AG04450 (cell line): ENCODE measurements at places on chromosomes 4 and X.
A peak's percentile ranks its signal among the peaks of the same experiment; 100 is the strongest.

- no peak for DNase-seq
Observed at GRCh38 chr4:106114270-106114669, 201.7 kb downstream of the TBCK start.

DNA sequence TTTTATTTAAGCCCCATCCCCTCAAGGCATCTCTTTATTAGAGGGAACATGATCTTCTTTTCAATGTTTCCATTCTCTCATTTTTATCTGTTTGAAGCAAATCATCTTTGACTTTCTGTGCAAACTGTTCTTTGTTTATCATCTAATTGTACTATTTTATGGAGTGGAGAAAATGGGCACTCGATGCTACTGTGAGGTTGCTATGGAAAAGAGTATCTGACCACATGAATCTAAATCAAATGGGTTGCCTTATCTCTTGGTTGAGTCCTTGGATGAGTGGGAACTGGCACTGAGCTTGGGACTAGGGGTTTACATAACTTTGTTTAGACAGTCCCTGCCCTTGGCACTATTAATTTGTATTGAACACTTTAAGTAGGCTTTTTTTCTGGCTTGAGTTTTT, 9.1 kb downstream of the OCRL start:
- DNase-seq, result no peak

GRCh38 chr4:145782756-145783155, 102.8 kb downstream of the C4orf51 start:
- no peak for DNase-seq

DNA sequence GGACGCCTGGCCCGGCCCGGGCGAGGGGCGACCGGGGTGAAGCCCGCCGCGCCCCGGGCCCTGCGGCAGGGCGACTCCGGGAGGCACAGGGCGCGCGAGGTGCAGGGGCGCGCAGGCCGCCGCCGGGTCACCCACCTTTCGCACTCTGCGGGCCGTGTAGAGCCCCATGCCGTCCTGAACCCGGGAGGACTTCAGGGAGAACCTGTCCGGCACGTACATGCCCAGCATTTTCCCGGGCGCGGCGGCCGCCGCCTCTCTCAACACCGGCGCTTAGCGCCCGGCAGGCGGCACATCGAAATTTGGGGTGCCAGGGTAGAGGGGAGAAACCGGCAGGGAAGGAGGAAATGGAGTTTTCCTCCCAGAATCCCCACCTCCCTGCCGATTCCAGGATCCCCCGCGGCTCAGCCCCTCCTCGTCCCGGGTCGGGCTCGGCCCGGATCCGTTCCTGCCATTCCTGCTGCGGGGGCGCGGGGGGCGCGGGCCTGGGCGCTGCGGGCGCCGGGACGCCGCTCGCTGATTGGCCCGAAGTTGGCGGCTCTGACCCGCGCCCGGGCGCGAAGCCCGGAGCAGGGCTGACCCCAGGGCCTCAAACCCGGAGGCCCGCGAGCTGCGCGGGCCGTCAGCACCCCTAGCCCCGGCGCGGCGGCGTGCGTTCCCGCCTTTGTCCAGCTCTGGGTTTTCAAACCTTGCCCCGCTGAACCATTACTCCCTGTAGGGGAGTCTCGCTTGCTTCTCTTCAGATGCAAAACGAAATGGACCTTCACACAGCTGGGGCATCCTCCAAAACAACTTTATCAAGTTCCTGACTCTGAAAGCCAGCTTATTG, at the start of gene PRDM5:
TSS of gene PRDM5 (minus strand) at position 346 of the 826 bp plus-strand sequence. CDS start at position 228, 118 bp downstream.
- no peak for DNase-seq

DNA sequence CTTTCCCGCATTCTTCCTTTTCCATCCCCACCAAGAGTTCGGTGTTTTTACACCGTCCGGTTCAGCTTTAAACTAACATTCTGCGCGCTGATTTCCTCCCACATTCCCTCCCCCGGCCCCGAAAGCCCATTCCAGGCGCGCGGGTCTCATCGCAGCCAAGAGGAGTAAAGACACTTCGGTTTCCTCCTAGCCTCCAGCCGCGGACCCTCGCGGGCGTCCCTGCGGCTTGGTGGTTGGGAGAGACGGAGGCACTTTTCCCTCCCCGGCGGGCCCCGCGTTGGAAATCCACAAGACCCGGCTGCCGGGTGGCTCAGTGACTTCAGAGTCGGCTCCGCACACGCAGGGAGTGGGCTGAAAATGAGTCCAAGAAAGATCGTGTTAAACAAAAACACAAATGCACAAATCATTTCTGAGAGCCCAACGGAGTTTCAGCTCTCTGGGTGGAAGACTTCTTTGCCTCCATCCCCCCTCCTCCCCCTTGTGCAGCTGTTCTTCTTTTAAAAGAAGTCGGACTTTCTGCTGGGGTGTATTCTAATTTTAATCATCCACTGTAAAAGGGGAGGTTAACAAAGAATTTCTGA, 2.0 kb upstream of the ARX start:
- DNase-seq, result no peak

GRCh38 chr4:163515198-163515597, 20.7 kb downstream of the TMA16 start:
- DNase-seq, result no peak

DNA sequence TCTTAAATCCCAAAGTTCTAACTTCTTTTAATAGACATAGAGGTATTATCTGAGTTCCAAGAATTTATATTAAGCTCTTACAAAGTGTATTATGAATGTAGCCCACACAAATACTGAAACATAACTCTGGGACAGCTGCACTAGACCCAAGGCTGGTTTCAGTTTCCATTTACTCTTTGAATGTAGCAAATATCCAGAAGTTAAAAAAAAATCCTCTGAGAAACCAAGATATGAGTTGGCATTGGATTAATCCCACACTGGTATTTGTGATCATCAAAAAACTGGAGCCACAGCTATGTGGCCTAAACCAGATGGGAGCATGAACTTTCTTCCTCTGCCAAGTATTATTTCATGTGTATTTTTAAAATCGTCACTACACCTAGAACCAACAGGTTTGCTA, 23.6 kb upstream of the SMPX start:
- no peak for DNase-seq

DNA sequence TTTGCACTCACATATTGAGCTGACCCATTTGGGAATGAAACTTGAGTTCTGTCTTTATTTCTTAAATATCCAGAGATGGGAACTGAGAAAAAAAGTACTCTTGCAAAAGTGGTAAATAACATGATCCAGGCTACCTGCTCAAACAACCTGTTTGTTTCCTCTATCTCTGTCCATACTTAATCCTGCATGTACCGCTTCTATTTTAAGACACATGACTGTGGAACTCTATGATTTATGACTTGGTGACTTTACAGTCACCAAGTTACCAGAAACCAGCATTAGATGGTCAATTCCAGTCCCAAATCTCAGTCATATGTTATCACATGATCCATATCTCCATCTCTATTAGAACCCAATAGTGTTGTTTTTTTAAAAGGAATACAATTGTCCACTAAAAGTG, 606.7 kb downstream of the EPHA5 start:
- no peak for DNase-seq

- DNase-seq, result no peak
Observed at GRCh38 chr4:122612540-122612939, 8.3 kb downstream of the IL21 start.

DNA sequence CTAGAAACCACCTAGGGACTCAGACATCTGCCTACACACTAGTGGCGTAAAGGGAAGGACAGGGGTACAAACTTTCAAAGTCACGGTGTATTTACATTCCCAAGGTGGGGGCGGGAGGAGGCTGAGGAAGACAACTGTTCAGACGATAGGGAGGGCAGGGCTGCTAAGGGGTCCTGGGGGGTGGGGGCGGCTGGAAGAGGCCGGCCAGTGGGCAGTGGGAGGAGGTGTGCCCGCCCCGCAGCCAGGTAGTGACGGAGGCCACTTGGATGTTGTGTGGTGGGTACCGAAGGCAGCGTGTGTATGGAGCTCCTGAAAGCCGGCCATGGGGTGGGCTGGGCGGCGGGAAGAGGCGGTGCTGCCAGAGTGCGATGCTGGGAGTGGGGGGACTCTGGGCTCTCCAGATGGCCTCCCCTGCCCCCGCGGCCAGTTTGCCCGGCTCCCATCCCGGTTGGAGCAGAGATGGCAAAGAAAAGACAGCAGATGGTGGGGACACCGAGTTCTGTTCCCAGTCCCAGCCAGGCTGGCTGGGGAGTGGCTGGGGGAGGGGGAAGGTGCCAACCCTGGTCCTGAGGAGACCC, 24.2 kb downstream of the L1CAM start:
- DNase-seq, result no peak

GRCh38 chr4:77815636-77816035, 3.5 kb downstream of the CNOT6L start:
- DNase-seq, result no peak

DNA sequence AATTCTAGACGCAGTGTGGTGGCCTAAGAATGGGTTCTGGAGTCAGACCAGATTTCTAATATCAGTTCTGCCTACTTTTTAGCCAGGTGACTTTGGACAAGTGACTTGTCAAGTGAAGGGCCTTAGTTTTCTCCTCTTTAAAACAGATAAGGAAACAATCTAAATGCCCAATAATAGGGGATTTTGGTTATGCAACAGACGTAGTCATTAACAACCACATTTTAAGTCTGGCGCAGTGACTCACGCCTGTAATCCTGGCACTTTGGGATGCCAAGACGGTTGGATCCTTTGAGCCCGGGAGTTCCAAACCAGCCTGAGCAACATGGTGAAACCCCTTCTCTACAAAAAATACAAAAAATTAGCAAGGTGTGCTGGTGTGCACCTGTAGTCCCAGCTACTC, 2.1 kb upstream of the ZMYM3 start:
- no peak for DNase-seq

- no peak for DNase-seq
Observed at GRCh38 chr4:20127626-20128025, 124.1 kb upstream of the SLIT2 start.

DNA sequence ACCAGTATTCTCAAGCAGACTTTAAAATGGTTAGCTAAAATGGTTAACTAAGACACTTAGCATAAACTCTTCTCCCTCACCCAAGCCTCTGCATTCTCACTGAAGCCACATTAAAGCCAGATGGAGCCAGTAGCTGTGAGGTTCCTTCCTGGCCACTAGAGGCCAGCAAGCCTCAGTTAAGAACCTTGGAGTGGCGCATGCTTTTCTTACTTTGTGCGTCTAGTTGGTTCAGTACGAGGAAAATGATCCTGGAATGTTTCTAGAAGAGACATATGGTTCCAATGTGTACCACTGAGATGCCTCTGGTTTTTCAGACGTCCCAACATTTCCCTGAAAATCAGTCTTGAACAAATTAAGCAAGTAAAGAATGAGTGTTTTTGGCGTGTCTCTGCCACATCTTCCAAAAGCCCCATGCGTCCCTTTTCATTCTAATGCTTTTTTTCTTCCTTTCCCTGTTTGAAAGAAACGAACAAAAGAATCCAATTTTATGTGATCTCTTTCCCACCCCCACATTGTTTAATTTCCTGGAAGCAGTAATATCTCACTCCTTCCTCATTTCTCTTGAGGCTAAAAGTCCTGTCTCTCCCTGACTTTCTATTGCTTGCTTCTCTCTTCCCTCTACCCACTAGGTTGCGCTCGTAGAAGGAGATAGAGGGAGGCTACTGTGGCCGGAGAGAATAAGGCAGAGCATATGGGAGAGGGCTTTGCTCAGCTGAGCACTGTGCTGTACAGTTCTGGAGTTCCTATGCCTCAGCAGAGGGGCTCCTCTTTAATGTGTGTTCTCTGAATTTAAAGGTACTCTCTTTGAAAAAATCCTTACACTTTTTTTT, 82.9 kb upstream of the TAB3 start:
- DNase-seq, result peak; percentile 16

- DNase-seq, result no peak
Observed at GRCh38 chr4:81562093-81562492, 90.4 kb upstream of the RASGEF1B start.

- DNase-seq, result no peak
Observed at GRCh38 chrX:68534691-68535090, 35.8 kb downstream of the YIPF6 start.

GRCh38 chrX:18861511-18861910, 122.4 kb downstream of the PHKA2 start:
- no peak for DNase-seq

DNA sequence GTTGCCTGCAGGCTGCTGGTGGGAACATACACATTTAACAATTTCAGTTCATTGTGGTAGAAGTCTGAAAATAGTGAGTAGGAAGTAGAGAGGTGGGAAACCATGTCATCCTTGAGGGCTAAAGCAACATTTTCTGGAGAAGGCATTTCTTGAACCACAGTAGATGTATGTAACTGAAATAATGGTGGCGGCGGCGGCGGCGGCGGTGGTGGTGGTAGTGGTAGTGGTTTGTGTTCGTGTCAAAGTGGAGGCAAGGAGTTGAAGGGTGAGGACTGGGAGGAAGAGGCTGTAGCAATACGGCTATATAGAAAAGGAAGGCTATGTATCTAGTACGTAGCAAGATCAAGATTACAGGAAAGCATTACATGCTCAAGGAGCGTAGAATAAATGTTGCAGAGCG, 1381.6 kb upstream of the TENM3 start:
- DNase-seq, result no peak

DNA sequence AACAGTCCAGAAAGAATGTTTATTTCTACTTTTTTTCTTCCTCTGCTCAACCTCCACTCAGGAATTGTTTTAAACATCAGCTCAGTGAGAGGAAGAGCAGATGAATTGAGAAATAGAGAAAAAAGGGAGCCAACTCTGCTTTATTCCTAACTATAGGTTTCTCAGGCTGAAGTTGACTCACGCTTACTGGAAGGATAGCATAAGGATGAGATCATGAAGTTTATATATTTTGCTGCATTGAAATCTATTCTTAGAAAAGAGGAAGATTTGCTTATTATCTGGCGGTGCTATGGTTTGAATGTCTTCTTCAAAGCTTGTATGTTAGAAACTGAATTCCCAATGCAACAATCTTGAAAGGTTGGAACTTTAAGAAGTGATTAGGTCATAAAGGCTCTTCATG, 1673.4 kb upstream of the PCDH7 start:
- DNase-seq, result peak; percentile 69

DNA sequence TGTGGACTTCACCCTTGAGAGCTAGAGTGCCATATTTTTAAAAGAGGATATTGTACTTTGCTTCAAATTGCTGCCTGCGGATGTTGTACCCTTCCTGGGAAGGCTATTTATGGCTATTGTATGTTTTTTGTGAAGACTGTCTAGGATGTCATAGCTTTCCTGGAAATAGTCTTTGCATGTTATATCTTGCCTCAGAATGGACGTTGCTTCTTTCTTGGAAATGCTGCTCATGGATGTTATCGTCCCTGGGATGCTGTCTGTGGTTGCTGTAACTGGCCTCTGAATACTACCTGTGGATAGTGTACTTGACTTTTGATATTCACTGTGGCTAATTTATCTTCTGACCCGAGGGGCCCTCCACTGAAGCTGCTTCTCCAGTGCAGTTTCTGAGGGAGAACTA, 146.8 kb downstream of the ENOX2 start:
- no peak for DNase-seq

DNA sequence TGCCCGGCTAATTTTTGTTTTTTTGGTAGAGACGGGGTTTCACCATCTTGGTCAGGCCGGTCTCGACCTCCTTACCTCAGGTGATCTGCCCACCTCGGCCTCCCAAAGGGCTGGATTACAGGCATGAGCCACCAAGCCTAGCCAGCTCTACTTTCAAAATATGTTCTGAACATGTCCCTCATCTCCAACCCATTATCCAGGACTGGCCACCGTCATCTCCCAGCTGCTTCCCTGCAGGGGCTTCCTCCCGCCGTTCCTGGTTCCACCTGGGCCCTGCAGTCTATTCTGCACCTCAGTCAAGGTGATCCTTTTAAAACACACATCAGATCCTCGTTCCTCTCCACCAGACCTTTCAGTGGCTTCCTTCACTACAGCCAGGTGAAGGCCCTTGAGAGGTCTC, 80.9 kb upstream of the NKX1-1 start:
- no peak for DNase-seq
